ENCODE measurements at places on chromosomes 6 and 20. TPM values are rescaled to one million over a fixed set of nuclear protein-coding genes. Genes with fewer than 3 reads are reported as not detected.
A peak's percentile ranks its signal among the peaks of the same experiment; 100 is the strongest.

The MCHR2 gene
- total RNA-seq, result not detected

The TLDC2 gene
- not detected for total RNA-seq

DNA sequence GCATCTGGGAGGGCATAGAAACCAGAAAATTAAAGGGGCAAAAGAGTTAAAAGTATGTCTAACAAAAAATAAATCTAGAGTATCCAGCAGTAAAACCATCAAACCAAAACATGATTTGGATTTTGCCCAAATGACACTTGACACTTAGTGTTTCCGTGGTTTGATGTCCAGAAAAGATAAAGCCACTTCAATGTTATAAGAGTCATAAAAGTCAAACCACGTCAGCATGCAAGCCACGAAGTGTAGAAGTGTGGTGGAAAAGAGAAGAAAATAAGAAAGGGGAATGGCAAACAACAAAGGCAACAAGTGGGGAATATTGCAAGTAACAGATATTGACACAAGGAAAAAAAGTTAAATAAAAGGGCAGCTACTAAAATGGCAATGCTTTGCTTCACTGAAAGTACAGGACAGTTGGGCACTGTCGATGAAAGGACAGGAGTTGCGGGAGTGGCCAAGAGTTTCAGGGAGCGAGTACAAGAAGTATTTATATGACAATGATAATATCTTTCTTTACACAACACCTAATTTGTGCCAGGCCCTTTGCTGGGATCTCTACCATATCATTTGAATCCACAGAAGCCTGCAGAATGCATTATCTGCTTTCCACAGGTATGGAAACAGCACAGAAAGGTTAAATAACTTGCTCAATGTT, 6.3 kb upstream of the HDDC2 start:
- H3K27me3 ChIP-seq, result peaks cover 7% of the 10 kb centered on the region
- peaks cover 17% of the 10 kb centered on the region for H3K4me1 ChIP-seq
- H3K27ac ChIP-seq, result no peak overlapping the region

The TRAPPC3L gene
- total RNA-seq, result not detected

- H3K27me3 ChIP-seq, result peaks cover 13% of the 10 kb centered on the region
- peak; percentile 53 for DNase-seq
- peaks cover 10% of the 10 kb centered on the region for H3K4me1 ChIP-seq
- no peaks in the 10 kb centered on the region for H3K36me3 ChIP-seq
Observed at GRCh38 chr6:35808688-35809087, 3.5 kb downstream of the LHFPL5 start.

GRCh38 chr6:117518870-117519269, 36.4 kb downstream of the DCBLD1 start:
- H3K4me1 ChIP-seq, result peaks cover 6% of the 10 kb centered on the region
- no peak overlapping the region for H3K4me3 ChIP-seq
- H3K27ac ChIP-seq, result no peak overlapping the region
- peaks cover 35% of the 10 kb centered on the region for H3K36me3 ChIP-seq
- H3K27me3 ChIP-seq, result no peaks in the 10 kb centered on the region
- DNase-seq, result no peak

The DST gene
- 356 TPM for total RNA-seq

GRCh38 chr6:158284007-158284875, 28.0 kb upstream of the TULP4 start:
- peak overlapping the region; percentile 73 for H3K27ac ChIP-seq
- H3K4me1 ChIP-seq, result peaks cover 21% of the 10 kb centered on the region
- no peak for DNase-seq
- no peak overlapping the region for H3K4me3 ChIP-seq
- peaks cover 9% of the 10 kb centered on the region for H3K36me3 ChIP-seq

The RPS10 gene
- 1,644 TPM for total RNA-seq

DNA sequence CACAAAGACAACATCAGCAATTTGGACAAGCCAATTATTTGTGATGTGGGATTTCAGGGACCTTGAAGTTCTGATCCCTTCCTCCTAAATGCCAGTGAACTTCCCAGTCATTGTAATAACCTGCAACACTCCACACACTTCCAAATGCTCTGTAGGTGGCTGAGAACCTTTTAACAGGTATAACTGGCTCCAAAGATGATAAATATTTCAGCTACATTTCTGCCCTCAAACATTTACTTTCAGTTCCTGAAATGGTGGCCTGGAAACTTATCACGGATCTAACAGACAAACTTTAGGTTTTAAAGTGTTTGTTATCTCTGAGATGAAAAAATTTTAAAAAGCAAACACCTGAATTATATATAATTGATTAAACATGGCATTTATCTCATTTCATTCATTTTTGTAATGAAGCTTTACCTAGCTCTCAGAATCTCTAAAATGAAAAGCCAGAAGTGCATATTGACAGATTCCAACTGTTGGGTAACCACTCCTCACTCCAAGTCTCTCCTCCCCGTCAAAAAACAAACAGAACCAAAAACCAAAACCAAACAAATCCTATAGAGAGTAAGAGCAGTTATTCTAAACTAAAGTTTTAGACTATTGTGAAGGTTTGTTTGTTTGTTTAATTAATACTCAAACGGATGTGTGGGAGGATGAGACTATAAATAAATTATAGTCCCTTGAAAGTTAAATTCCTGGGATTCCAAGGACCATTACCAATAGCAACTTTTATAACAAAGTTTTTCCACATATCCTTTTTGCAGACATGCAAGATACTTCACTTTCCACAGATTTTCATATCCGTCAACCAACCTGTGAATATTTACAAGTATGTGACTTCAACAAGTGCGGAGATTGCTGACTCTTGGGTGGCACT, 12.4 kb upstream of the KIAA0408 start:
- no peaks in the 10 kb centered on the region for H3K4me1 ChIP-seq
- no peaks in the 10 kb centered on the region for H3K27me3 ChIP-seq
- H3K36me3 ChIP-seq, result no peaks in the 10 kb centered on the region
- no peak for DNase-seq

GRCh38 chr6:44072452-44072958, 54.7 kb downstream of the MRPL14 start:
- H3K4me1 ChIP-seq, result peaks cover 25% of the 10 kb centered on the region
- no peaks in the 10 kb centered on the region for H3K36me3 ChIP-seq
- H3K27me3 ChIP-seq, result no peaks in the 10 kb centered on the region

The DNMT3B gene
- total RNA-seq, result 2.0 TPM

The HUS1B gene
- 0.72 TPM for total RNA-seq

- no peaks in the 10 kb centered on the region for H3K27me3 ChIP-seq
- DNase-seq, result no peak
- H3K4me1 ChIP-seq, result peaks cover 24% of the 10 kb centered on the region
Observed at GRCh38 chr6:157610451-157610999, 212.5 kb upstream of the SNX9 start.

GRCh38 chr20:63942250-63942951, 13.8 kb downstream of the UCKL1 start:
- peaks cover 59% of the 10 kb centered on the region for H3K36me3 ChIP-seq
- peak; percentile 27 for DNase-seq
- H3K4me3 ChIP-seq, result no peak overlapping the region
- H3K4me1 ChIP-seq, result no peaks in the 10 kb centered on the region
- no peaks in the 10 kb centered on the region for H3K27me3 ChIP-seq

DNA sequence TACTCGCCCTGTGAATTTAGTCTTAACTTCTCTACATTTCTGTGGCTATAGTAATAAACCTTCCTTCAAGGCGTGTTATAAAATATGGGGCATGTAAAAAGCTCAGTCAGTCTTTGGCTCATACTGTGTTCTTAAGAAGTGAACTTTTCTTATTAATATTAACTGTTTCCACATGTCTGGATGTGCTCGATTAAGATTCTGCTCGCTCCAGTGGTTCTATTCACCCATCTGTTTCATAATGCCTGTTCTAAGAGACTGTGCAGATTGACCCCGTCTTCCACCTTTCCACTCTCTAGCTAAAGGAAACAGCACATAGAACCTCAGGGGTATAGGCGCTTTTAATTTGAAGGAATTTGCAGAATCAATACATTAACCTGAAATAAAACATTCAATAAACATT, 99.9 kb downstream of the L3MBTL3 start:
- H3K4me1 ChIP-seq, result no peaks in the 10 kb centered on the region
- no peak overlapping the region for H3K4me3 ChIP-seq
- no peaks in the 10 kb centered on the region for H3K36me3 ChIP-seq
- H3K27me3 ChIP-seq, result no peaks in the 10 kb centered on the region
- no peak for DNase-seq
- H3K27ac ChIP-seq, result no peak overlapping the region

- H3K36me3 ChIP-seq, result no peaks in the 10 kb centered on the region
- H3K4me1 ChIP-seq, result no peaks in the 10 kb centered on the region
- no peak overlapping the region for H3K4me3 ChIP-seq
- DNase-seq, result no peak
- no peak overlapping the region for H3K27ac ChIP-seq
Observed at GRCh38 chr20:33127422-33128097, 40.4 kb upstream of the BPIFA2 start.

The SNX3 gene
- total RNA-seq, result 138 TPM

DNA sequence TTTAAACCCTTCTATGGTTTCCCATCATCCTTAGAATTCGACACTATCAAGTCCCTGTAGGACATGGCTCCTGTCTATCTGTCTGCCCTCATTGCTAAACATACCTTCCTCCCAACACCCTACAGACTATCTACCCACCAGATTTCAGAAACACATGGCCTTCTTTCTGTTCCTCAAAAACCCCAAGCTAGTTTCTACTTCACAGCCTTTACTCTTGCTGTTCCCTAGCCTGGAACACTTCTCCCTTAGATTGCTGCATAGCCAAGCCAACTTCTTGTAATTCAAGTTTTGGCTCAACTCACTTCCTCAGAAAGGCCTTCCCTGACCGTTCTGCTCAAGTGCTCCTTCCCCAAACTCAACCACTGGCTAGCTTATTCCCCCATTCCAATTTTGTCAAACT, 156.2 kb downstream of the BTBD9 start:
- H3K4me1 ChIP-seq, result peaks cover 5% of the 10 kb centered on the region
- H3K36me3 ChIP-seq, result no peaks in the 10 kb centered on the region
- no peak overlapping the region for H3K27ac ChIP-seq
- no peak for DNase-seq
- no peaks in the 10 kb centered on the region for H3K27me3 ChIP-seq
- H3K4me3 ChIP-seq, result no peak overlapping the region

DNA sequence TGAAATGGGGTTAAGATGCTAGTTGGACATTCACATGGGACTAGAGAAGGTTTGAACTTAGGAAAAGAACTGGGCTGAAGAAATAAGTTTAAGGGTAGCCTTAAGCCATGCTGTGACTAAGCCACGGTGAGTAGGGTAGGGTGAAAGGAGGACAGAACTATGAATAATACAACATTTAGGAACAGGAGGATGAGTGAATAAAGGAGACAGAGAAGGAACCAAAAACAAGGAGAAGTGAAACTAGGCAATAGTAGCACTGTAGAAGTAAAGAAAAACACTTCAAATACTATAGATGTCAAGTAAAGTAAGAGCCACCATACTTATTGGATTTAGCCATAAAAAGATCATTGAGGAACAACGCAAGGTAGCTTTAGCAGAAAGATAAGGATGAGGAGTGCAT, 111.2 kb downstream of the KCNQ5 start:
- DNase-seq, result no peak
- H3K27ac ChIP-seq, result no peak overlapping the region
- H3K4me3 ChIP-seq, result no peak overlapping the region
- H3K4me1 ChIP-seq, result no peaks in the 10 kb centered on the region
- H3K36me3 ChIP-seq, result no peaks in the 10 kb centered on the region

- no peak overlapping the region for H3K27ac ChIP-seq
- no peaks in the 10 kb centered on the region for H3K27me3 ChIP-seq
- no peak overlapping the region for H3K4me3 ChIP-seq
- peak; percentile 57 for DNase-seq
Observed at GRCh38 chr6:3509336-3509735, 52.5 kb upstream of the SLC22A23 start.

The BTN1A1 gene
- total RNA-seq, result not detected

The OR2H1 gene
- not detected for total RNA-seq

DNA sequence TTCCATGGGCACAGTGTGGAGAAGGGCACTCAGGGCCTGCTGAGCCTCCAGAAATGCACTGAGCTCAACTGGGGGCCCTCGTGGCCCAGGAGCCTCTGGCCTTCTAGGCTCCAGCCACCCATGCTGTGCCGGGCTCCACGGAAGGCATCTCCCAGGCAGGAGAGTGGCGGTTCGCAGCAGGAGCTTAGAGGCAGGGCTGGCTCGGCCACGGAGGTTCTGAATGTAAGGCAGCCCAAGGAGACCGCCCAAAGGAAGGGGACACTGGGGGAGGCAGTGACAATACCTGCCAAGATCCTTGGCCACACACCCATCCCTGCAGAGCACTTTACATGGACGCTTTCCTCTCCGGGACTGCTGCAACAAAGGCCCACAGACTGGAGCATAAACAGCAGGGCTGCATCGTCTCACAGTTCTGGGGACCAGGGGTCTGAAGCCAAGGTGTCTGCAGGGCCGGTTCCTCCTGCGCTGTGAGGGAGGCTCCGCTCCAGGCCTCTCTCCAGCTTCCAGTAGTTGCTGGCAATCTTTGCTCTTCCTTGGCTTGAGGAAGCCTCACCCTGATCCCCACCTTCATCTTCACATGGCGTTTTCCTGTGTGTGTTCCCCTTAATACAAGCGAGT, 128.2 kb upstream of the CDH4 start:
- peaks cover 11% of the 10 kb centered on the region for H3K36me3 ChIP-seq

The OPN5 gene
- not detected for total RNA-seq
